Natural killer cell (primary cell): ENCODE measurements at places on chromosomes 5 and 9. TPM values are rescaled to one million over a fixed set of nuclear protein-coding genes. Genes with fewer than 3 reads are reported as not detected.

- H3K27me3 ChIP-seq = no peaks in the 10 kb centered on the region
- DNase-seq = no peak
- peaks cover 5% of the 10 kb centered on the region for H3K4me1 ChIP-seq
- H3K27ac ChIP-seq = no peak overlapping the region
Observed at GRCh38 chr5:168612123-168612522, 33.0 kb upstream of the PANK3 start.

GRCh38 chr5:143635146-143635752 lies 176.7 kb upstream of the HMHB1 start:
- H3K27me3 ChIP-seq = no peaks in the 10 kb centered on the region
- H3K4me1 ChIP-seq = no peaks in the 10 kb centered on the region
- no peak overlapping the region for H3K27ac ChIP-seq
- DNase-seq = no peak

Gene IL3
- not detected for total RNA-seq

GRCh38 chr5:113678924-113679575 lies 165.6 kb downstream of the YTHDC2 start:
- no peak overlapping the region for H3K4me3 ChIP-seq
- no peak overlapping the region for H3K27ac ChIP-seq
- H3K36me3 ChIP-seq = no peaks in the 10 kb centered on the region

GRCh38 chr9:105656131-105656921 lies 5.9 kb upstream of the TAL2 start:
- H3K36me3 ChIP-seq = no peaks in the 10 kb centered on the region
- no peak overlapping the region for H3K27ac ChIP-seq
- no peak for DNase-seq
- H3K4me3 ChIP-seq = peak overlapping the region; percentile 31
- H3K27me3 ChIP-seq = peaks cover 13% of the 10 kb centered on the region
- peaks cover 14% of the 10 kb centered on the region for H3K4me1 ChIP-seq

Gene NR2F1-AS1
- not detected for total RNA-seq

DNA sequence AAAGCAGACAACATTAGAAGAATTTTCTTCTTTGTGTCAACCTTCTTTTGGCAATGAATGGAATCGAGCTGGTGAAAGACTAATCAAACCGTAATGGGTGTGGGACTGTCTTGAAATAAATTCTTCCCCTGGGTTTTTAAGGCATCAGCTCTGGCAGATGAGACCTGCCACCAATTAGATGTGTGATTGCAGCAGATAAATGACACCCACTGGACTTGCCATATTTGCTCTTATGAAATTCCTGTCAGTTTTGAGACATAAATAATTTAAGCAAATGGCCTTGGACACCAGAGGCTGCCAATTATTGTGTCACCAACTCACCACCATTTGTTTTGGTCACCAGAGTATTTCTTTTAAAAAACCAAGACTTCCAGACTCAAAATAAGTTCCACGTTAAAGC lies 135.9 kb upstream of the RGMB start:
- no peaks in the 10 kb centered on the region for H3K27me3 ChIP-seq
- no peaks in the 10 kb centered on the region for H3K36me3 ChIP-seq
- H3K27ac ChIP-seq = no peak overlapping the region
- no peak overlapping the region for H3K4me3 ChIP-seq

Gene GARIN3
- total RNA-seq = not detected

Gene SPINK6
- total RNA-seq = not detected

Gene VCAN
- total RNA-seq = 28.4 TPM

GRCh38 chr5:125038477-125038876 lies 292.0 kb upstream of the ZNF608 start:
- H3K36me3 ChIP-seq = no peaks in the 10 kb centered on the region
- no peak for DNase-seq
- H3K27ac ChIP-seq = no peak overlapping the region
- no peak overlapping the region for H3K4me3 ChIP-seq
- no peaks in the 10 kb centered on the region for H3K4me1 ChIP-seq

DNA sequence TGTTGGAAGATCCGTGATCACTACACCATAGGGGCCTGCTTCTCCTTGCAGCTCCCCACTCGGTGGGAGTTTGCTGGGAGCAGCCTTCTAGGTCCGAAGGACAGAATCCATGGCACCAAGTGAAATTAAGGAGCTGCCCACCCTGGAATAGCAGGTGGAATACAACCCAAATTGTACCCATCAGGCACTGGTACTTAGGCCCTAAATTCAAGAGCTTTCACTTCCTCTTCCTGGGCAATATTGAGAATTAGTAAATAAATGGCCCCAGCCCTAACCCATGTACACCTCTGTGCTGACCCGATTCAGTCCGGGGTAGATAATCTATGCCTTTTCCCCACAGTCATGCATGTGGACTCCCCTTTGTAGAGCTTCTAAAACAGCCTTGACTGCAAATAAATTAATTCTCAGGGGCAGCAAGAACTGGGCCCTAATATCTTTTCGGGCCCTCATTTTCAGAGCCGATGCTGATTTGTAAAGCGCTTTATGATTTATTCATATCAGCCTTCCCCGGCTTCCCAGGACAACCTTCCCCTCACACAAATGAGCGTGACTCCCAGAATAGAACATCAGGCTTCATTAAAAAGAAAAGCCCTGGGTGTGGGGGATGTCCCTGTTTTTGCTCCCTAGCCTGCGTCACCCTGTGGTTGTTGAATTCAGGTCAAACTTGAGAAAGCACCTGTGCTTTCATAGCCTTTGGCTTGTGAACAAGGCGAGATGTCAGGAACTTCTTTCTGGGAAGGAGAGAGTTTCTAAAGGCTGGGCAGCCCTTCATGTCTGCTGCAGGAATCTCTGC lies 126.1 kb upstream of the TBC1D2 start:
- no peaks in the 10 kb centered on the region for H3K36me3 ChIP-seq
- peaks cover 4% of the 10 kb centered on the region for H3K4me1 ChIP-seq
- no peaks in the 10 kb centered on the region for H3K27me3 ChIP-seq

DNA sequence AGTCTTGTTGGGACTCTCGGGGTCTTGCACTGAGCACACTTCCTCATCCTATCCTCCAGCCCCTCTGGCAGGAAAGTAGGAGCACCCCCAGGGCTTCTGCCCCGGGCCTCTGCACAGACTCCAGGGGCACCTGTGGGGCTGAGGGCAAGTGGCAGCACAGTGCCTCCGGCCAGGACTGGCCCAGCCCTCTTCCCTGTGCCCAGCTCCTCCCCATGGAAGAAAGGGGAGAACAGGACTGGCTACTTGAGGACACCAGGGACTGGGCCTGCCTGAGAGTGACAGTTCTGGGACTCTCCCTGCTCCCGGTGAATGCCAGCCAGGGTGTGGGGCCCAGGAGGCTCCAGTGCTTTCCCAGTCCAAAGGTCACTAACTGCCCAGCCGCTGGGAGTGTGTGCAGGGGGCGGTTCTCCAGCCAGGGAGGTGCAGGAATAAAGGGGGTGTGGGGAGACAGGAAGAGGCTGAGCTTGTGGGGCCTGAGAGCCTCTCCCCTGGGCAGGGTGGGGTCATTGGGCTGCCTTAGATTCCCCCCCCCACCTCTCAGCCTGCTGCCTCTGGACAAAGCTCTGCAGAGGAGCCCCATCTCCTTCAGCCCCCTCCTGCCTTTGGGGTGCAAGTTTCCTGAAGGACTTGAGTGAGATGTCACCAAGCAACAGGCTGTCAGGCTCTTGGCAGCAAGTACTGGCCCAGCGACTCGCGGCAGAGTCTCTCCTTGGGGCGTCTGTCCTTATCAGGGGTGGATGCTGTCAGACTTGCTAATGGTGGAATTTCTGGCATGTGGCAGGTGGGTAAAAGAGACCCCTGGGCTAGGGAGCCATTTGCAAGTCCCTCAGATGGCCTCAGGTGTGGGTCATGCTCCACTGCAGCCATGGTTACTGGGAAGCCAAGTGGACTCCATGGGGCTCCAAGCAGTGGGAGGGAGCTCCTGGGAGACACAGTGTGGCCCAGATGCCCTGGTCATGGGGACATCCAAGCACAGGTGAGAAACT lies 19.1 kb upstream of the JADE2 start:
- H3K4me1 ChIP-seq = peaks cover 19% of the 10 kb centered on the region
- H3K27me3 ChIP-seq = no peaks in the 10 kb centered on the region
- H3K36me3 ChIP-seq = no peaks in the 10 kb centered on the region
- no peak overlapping the region for H3K4me3 ChIP-seq

Gene ADAMTS19
- total RNA-seq = not detected

DNA sequence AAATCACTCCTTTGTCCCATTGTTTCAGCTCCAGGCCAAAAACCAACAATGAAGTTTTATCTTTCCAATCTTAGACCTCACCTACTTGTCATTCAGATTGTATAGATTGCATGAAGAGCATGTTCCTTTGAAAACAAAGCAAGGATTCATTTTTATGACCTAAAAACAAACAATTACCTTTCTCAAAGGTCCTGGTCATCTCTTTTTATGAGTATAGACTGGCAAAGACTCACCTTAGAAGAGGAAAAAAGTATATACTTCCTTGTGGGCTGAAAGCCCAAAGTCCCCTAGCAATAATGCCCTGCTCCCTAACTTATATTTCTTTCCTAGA lies 28.4 kb upstream of the TLE1 start:
- H3K4me1 ChIP-seq = no peaks in the 10 kb centered on the region
- H3K27me3 ChIP-seq = no peaks in the 10 kb centered on the region
- H3K36me3 ChIP-seq = no peaks in the 10 kb centered on the region
- H3K27ac ChIP-seq = no peak overlapping the region
- no peak for DNase-seq

Gene CDC14B
- 4.7 TPM for total RNA-seq

GRCh38 chr9:33480976-33481375 lies 7.3 kb upstream of the NOL6 start:
- H3K4me1 ChIP-seq = no peaks in the 10 kb centered on the region
- H3K27ac ChIP-seq = no peak overlapping the region
- H3K4me3 ChIP-seq = no peak overlapping the region

DNA sequence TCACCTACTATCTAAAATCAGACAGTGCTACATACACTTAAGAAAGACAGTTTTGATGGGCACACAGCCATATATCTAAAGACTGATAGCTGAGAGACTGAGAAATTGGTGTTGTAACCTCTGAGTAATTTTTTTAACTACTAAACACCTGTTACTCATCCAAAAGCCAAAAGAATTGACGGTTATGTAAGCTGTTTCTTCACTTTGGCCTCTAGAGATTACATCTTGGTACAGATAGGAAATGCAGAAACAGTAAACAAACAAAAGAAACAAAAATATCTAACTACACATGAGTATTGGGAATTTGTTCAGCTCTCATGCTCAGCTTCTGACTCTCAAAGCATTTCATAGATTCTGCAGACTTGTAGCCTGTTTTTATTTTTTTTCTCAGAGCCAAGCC lies 152.1 kb upstream of the GAS1 start:
- H3K4me1 ChIP-seq = no peaks in the 10 kb centered on the region
- no peaks in the 10 kb centered on the region for H3K27me3 ChIP-seq
- no peak overlapping the region for H3K27ac ChIP-seq
- no peaks in the 10 kb centered on the region for H3K36me3 ChIP-seq
- DNase-seq = no peak

Gene TNIP1
- 153 TPM for total RNA-seq

DNA sequence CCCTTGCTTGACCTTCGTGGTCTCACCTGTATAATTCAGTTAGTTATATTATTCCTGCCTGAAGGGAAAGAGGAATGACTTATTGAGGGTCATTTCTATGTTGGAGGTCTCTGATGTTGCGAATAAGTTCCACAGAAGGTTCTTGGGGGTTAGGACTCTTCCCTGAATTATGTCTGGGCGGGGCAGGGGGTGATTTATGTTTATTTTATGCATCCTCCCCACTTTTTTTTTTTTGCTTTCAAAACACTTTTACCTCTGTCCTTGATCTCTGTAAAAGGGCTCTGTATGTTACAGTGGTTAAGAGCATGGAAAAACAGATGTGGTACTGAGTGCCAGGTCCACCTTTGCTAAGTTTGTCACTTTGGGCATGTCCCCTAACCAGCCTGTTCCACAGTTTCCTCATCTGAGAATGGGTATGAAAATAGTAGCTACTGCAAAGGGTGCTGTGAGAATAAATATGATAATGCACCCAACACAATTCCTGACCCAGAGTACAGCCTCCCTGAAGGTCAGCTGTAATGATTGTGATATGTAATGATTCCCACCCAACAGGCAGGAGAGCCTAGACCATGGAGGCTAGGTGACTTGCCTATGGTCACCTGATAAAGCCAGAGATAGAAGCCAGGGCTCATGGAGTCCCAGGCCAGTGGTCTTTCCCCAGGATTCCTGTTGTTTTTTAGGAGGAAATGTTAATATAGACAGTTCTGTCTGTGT lies 54.8 kb downstream of the SLC22A5 start:
- no peak overlapping the region for H3K4me3 ChIP-seq
- DNase-seq = no peak
- H3K27ac ChIP-seq = peak overlapping the region; percentile 95
- peaks cover 34% of the 10 kb centered on the region for H3K36me3 ChIP-seq
- H3K4me1 ChIP-seq = peaks cover 98% of the 10 kb centered on the region

Gene INSL6
- not detected for total RNA-seq

GRCh38 chr9:105204416-105204815 lies 40.0 kb upstream of the SLC44A1 start:
- no peaks in the 10 kb centered on the region for H3K36me3 ChIP-seq
- no peaks in the 10 kb centered on the region for H3K4me1 ChIP-seq
- H3K27ac ChIP-seq = no peak overlapping the region
- H3K27me3 ChIP-seq = no peaks in the 10 kb centered on the region
- no peak for DNase-seq

DNA sequence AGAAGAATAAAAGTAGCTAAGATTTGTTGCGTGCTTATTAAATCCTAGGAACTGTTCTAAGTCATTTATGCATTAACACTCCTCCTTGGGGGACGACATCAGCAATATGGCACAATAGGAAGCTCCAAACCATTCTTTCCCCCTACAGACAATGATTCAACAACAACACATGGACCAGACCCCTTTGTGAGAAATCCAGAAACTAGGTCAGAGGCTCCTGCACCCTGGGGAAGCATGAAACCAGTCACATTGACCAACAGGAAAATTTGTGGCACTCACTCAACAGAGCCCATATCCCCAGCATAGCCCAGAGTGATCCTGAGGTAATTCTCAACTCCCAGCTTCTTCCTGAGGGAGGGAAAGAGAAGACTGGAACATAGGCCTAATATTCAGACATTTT lies 294.4 kb downstream of the HINT1 start:
- no peak overlapping the region for H3K4me3 ChIP-seq
- H3K27me3 ChIP-seq = no peaks in the 10 kb centered on the region
- no peak overlapping the region for H3K27ac ChIP-seq
- no peak for DNase-seq

- H3K27me3 ChIP-seq = no peaks in the 10 kb centered on the region
- H3K4me3 ChIP-seq = no peak overlapping the region
- H3K4me1 ChIP-seq = no peaks in the 10 kb centered on the region
- H3K36me3 ChIP-seq = peaks cover 41% of the 10 kb centered on the region
- no peak overlapping the region for H3K27ac ChIP-seq
Observed at GRCh38 chr5:40776658-40776977, 20.9 kb upstream of the TTC33 start.

Gene TNFSF8
- total RNA-seq = 4.2 TPM

- H3K27me3 ChIP-seq = peaks cover 7% of the 10 kb centered on the region
- H3K27ac ChIP-seq = no peak overlapping the region
- no peak overlapping the region for H3K4me3 ChIP-seq
- no peak for DNase-seq
- H3K4me1 ChIP-seq = no peaks in the 10 kb centered on the region
- no peaks in the 10 kb centered on the region for H3K36me3 ChIP-seq
Observed at GRCh38 chr9:83059417-83059816, 3.5 kb downstream of the RASEF start.

- H3K27ac ChIP-seq = no peak overlapping the region
- no peaks in the 10 kb centered on the region for H3K36me3 ChIP-seq
- no peak overlapping the region for H3K4me3 ChIP-seq
- no peak for DNase-seq
- no peaks in the 10 kb centered on the region for H3K27me3 ChIP-seq
Observed at GRCh38 chr9:72564479-72565281, 43.3 kb downstream of the TMC1 start.
